Pancreas (tissue), 10 donors: ENCODE measurements at places on chromosomes 4 and X. TPM values are rescaled to one million over a fixed set of nuclear protein-coding genes. Genes with fewer than 3 reads are reported as not detected.

The CABS1 gene
- not detected for total RNA-seq

The USP46 gene
- 8.4 TPM for total RNA-seq

The EPGN gene
- total RNA-seq: 0.24 TPM

The GLOD5 gene
- total RNA-seq: not detected

The ADGRG4 gene
- not detected for total RNA-seq

The P2RY10 gene
- 0.12 TPM for total RNA-seq

The ARSJ gene
- 3.9 TPM for total RNA-seq

- DNase-seq: no peak
These were observed 8.7 kb downstream of the SFRP2 start for GRCh38 chr4:153780221-153780620.

GRCh38 chr4:54902271-54902670 is 223.1 kb downstream of the KDR start:
- DNase-seq: no peak

- DNase-seq: no peak
These were observed 193.9 kb downstream of the NAF1 start for GRCh38 chr4:162972661-162973330.

DNA sequence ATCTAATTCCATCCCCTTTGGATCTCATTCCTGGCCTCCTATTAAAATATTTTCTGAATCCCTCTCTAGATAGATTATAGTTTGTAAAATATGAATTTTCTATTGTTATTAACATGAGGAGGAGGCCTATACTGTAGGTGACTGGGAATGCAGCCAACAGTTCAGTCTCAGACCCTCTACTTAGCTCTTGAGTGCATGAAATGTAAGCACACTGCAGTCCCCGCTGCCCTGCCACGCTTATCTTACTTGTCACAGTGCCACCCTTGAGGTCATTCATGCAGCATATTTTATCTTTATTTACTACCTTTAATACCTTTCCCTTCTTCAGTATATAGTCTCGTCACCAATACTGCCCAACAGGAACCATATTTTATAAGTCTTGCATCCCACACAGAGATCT is 151.0 kb downstream of the CAMK2D start:
- no peak for DNase-seq

GRCh38 chr4:11428899-11429698 is 405 bp upstream of the HS3ST1 start:
- DNase-seq: peak; percentile 77

DNA sequence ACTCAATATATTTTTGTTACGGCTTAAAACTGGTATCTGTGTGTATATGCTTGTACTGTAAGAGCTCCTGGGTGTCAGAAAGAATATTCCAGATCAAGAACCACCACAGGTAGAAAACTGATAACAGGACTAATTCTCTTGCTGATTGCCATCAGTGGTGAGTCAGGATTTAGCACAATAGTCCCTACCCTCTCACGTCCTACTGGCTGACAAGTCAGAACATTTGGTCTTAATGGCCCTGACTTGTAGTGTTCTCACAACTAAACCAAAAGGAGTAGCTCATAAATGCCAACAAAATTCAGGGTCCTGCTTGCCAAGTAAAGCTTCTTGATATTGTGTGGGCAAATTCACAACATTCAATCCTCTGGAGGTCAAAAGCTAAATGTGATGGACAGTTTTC is 105.2 kb upstream of the MAB21L2 start:
- DNase-seq: no peak
